Activated T-helper 9 cell treated with anti-CD3 and anti-CD28 coated beads, Interleukin-2, amount 50 U/mL, for 16 hours (primary cell): ENCODE measurements at places on chromosomes 3 and 15.

- DNase-seq: no peak
These were observed 119.6 kb downstream of the UACA start for GRCh38 chr15:70643783-70644125.

DNA sequence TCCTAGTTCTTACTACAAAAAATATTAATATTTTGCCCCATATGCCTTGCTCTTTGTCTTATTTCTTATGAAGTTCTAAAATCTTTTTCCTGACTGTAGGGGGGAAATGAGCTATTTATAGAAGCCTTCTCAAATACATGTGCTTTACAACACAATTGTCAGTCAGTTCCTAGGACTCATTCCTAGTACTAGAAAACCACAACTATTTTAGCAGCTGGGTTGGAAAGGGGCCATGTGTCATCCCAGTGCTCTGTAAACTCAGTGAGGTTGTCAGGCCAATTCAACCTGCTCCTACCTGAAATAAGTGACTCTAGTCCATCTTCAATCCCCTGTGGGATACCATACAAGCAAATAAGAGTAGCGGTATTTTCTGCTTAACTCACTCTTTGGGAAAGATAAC lies 153.8 kb downstream of the ULK4 start:
- no peak for DNase-seq

- no peak for DNase-seq
These were observed 89.1 kb downstream of the EBLN2 start for GRCh38 chr3:73150369-73151130.

GRCh38 chr15:65258375-65259262 lies 28.1 kb downstream of the PARP16 start:
- DNase-seq: no peak

- no peak for DNase-seq
These were observed 19.6 kb downstream of the PLXNA1 start for GRCh38 chr3:127002195-127003174.

- no peak for DNase-seq
These were observed 25.9 kb downstream of the TMCC1 start for GRCh38 chr3:129867506-129868124.

DNA sequence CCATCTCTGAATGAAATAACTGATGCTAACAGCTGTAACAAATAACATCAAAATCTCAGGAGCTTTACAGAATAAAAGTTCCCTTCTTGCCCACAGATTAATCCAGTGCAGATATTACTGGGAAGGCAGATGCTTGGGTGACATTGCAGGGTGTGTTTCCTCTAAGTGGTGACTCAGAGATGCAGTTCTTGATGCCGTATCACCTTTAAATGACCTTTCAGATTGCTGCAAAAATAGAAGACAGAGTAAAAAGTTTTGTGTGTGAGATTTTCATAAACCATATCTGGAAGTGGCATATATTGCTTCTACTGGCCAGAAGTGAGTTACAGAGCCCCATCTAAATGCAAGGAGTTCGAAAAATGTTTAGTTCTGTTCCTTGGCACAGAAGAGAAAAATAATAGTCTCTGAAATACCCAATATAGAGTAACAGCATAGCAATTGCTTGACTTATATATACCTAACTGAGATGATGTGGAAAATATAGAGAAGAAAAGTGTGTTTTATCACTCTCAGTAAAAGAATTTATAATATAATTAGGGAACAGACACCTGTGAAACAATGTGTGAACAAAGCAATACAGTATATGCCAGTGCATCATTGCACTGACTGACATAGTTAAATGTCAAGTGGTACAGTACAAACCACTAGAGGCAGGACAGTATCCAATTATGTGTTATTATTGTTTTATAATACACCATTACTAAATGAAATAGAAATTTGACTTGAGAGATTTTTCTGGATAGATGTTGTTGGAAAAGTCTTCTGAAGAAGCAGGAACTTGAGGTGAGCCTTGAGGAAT lies 430.7 kb upstream of the CBLB start:
- DNase-seq: no peak

DNA sequence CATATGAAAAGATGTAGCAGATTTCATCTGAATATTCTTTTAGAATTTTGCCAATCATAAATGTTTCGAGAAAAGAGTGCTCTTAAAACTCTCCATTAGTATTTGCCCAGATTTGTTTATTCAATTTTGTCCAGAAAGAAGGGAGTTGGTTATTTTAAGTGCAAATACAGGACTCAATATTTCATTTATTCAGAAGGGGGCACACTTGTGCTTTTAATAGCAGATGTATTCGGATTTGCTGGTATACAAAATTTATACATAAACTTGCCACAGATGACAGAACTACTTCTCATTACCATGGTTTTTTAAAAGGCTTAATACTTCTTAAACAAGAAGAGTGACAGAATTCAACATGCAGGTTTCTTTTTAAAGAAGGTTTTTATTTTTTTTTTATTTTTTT lies 69.8 kb upstream of the GRM7 start:
- no peak for DNase-seq

- no peak for DNase-seq
These were observed 92.2 kb downstream of the KLHL25 start for GRCh38 chr15:85702321-85703101.

DNA sequence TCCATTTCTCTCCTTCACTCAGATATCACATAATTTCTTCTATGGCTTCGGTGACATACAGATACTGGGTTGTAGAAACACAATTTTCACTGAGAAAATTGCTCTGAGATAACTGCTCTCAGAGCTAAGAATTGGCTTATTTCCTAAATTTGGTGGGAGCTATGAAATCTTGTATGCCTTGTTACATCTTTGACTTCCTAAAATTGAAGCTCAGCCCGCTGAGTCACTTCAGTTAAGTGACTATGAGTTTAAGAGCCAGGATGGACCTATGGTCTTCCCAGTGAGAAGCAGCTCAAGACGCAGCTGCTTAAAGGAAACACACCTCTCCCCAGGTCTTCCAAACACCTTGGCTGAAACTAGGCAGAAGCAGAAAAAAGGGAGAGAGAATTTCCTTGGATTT lies 56.4 kb downstream of the EFHB start:
- DNase-seq: no peak

DNA sequence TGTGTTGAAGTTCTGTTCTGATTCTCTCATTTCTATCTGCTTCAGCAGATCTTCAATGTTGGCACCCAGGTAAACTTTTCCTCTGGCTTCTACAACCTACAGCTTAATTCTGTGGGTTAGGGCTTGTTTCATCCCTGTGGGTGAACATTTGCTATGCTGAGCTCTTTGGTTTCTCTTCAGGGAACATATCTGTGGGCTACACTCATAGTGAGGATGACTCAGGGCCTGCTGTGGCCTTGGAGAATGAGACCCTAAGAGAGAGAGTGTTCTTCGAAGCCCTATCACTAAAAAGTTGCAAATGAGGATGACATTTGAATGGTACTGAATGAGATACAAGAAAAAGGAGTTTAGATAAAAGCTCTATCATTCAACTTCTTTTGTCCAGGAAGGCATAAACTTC lies 346.2 kb upstream of the CBLB start:
- no peak for DNase-seq

DNA sequence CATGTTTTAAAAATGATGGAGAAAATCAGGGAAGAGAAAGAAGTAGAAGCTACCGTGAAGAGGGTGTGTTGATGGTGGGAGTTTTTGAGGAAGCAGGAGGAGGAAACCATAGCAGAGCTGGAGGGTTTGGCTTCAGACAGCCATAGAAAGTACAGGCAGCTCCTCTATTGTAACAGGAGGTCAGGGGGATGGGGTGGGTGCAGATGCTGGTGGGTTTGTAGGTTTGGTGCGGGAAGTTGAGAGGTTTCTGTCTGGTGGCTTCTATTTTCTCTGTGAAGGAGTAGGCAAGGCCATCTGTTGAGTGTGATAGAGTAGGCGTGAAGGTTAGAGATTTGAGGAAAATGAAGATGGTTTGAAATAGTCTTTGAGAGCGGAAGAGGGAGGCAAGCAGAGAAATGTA lies 97.7 kb upstream of the TBC1D5 start:
- DNase-seq: no peak

DNA sequence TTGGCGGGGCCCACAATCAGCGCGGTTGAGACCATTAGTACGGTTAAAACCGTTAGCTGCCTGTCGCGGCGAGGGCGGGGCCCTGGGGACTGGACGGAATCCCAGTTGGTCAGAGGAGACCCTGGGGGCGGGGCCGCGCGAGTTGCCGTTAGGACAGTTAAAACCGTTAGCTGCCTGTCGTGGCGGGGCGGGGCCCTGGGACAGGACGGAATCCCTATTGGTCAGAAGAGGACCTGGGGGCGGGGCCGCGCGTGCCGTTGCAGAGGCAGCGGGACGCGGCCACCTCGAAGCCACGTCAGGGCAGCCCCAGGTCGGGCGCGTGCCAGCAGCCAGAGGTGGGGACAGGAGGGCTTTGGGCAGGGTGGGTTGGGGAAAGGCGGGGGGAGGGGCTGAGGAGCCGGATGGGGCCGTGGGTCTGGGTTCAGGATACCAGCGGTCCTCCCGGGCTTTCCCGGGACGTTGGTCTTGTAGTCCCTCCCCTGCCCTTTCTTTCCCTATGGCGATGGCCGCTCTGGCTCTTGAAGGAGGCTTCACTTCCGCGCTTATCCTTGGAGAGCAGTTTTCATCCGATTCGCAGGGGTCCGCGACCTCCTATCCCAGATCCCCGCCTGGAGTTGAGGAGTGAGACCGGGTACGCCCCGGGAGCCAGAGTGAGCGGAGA lies 28.0 kb downstream of the KLHDC8B start:
- DNase-seq: no peak
